ENCODE measurements at places on chromosomes 3 and 15. TPM values are rescaled to one million over a fixed set of nuclear protein-coding genes. Genes with fewer than 3 reads are reported as not detected.

The AGTR1 gene
- 24.7 TPM for total RNA-seq

The GABPB1 gene
- 36.9 TPM for total RNA-seq

DNA sequence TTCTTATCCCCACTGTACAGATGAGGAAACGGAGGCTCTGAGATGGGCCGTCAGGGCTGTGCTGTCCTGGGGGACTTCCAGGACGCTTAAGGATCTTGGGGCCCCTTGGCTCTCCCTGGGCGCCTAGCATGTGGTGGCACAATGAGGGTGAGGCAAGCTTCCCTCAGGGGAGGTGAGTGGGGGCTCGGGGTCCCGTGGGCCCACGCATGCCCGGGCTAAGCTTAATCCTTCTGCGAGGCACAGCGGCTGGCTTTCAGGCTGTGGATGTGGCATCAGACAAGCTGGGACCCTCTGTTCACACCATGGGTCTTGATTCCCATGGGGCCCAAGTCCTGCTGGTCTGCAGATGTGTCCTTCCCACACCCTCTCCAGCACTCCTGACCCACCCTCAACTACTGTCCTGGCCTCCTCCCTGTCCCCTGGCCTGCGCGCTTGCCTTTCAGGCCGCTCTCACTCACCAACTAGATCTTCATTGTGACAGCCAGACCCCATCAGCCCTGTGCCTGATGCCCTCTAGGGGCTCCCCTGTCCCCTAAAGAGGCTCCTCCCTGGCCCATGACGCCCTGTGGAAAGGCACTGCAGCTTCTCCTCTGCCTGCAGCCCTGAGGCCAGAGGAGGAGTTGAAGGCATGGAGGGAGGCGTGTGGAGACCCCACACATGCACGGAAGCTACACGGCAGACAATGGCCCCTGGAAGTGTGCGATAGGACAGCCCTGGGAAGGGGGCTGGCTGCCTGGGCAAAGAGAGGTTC lies 11.3 kb downstream of the DUSP7 start:
- H3K4me1 ChIP-seq = peaks cover 37% of the 10 kb centered on the region
- H3K27ac ChIP-seq = no peak overlapping the region
- H3K27me3 ChIP-seq = no peaks in the 10 kb centered on the region
- no peak overlapping the region for H3K4me3 ChIP-seq

DNA sequence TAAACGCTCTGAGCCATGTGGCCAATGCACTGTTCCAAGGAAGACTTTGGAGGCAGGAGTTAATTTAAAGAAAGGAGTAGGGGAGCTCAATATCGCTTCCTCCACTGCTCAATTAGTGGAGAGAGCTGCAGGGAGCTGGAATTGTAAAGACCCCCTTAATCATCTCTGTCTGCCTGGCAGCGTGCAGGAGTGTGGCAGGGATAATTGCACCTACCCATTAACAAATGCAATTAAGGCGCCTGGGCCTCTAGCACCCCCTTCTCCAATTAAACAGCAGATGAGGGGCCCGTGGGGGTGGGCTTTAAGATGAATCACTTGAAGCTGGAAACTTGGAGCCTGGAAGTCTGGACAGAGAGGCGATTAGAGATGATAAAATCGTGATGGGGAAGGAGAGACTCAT lies 61.7 kb upstream of the GLCE start:
- H3K27ac ChIP-seq = no peak overlapping the region
- DNase-seq = no peak
- H3K4me1 ChIP-seq = no peaks in the 10 kb centered on the region
- H3K36me3 ChIP-seq = no peaks in the 10 kb centered on the region
- no peak overlapping the region for H3K4me3 ChIP-seq

GRCh38 chr3:154244644-154245043 lies 79.6 kb downstream of the DHX36 start:
- no peak overlapping the region for H3K4me3 ChIP-seq
- DNase-seq = no peak
- H3K27me3 ChIP-seq = no peaks in the 10 kb centered on the region

DNA sequence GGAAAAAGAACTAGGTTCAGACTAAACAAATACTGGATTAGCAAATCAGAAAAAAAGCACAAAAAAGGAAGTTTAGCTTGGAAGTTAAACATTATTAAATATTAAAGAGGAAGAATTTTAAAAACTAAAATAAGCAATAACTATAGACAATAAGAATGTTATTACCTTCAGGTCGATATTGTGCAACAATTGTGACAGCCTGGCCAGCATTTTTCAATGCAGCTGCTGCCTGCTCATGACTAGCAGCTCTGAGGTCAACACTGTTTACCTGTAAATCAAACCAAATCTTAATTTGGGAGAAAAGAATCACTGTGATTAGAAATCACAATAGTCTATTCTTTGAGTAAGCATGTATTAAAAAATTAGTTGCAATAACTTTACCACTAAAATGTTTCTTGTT lies 75.1 kb upstream of the MELTF start:
- no peaks in the 10 kb centered on the region for H3K27me3 ChIP-seq
- H3K4me3 ChIP-seq = no peak overlapping the region
- no peak overlapping the region for H3K27ac ChIP-seq
- H3K4me1 ChIP-seq = no peaks in the 10 kb centered on the region

- H3K27ac ChIP-seq = no peak overlapping the region
- H3K4me3 ChIP-seq = no peak overlapping the region
- no peaks in the 10 kb centered on the region for H3K4me1 ChIP-seq
- H3K36me3 ChIP-seq = no peaks in the 10 kb centered on the region
- H3K27me3 ChIP-seq = no peaks in the 10 kb centered on the region
Observed at GRCh38 chr3:128307029-128307633, 153.8 kb downstream of the EEFSEC start.

The ISLR gene
- 34.2 TPM for total RNA-seq

- DNase-seq = no peak
- H3K27ac ChIP-seq = no peak overlapping the region
- H3K4me1 ChIP-seq = no peaks in the 10 kb centered on the region
- H3K27me3 ChIP-seq = no peaks in the 10 kb centered on the region
Observed at GRCh38 chr3:145313751-145314150, 847.2 kb downstream of the PLOD2 start.

GRCh38 chr3:3064297-3064696 lies 45.9 kb downstream of the IL5RA start:
- H3K36me3 ChIP-seq = no peaks in the 10 kb centered on the region
- DNase-seq = no peak
- H3K27ac ChIP-seq = no peak overlapping the region
- H3K4me1 ChIP-seq = no peaks in the 10 kb centered on the region

GRCh38 chr3:111415018-111415417 lies 127.0 kb upstream of the CD96 start:
- no peak for DNase-seq
- H3K27ac ChIP-seq = no peak overlapping the region
- no peaks in the 10 kb centered on the region for H3K4me1 ChIP-seq
- no peak overlapping the region for H3K4me3 ChIP-seq
- no peaks in the 10 kb centered on the region for H3K27me3 ChIP-seq

GRCh38 chr3:66396161-66396760 lies 104.6 kb downstream of the LRIG1 start:
- no peaks in the 10 kb centered on the region for H3K36me3 ChIP-seq
- no peaks in the 10 kb centered on the region for H3K27me3 ChIP-seq
- H3K27ac ChIP-seq = no peak overlapping the region

The LRRC3B gene
- total RNA-seq = not detected

The CHRD gene
- total RNA-seq = 26.5 TPM

DNA sequence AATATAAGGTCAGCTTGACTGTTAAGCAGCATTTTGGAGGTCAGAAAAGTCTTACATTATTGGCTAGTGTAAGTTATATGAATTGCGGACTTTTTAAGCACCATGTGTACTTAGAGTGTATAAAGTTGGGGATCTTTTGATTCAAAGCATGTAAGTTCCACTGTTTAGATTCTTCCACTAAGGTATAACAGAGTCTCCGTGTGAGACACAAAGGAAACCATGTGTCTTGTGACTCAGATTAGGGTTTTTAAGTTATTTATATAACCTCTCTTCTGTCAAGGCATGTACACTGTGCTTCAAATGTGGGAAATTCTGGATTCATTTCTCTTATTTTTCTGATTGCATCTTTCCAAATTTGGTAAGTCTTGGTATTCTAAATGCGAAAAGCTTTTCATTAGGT lies 143.5 kb upstream of the SOX2 start:
- DNase-seq = no peak
- H3K4me1 ChIP-seq = no peaks in the 10 kb centered on the region
- no peaks in the 10 kb centered on the region for H3K27me3 ChIP-seq
- H3K4me3 ChIP-seq = no peak overlapping the region

DNA sequence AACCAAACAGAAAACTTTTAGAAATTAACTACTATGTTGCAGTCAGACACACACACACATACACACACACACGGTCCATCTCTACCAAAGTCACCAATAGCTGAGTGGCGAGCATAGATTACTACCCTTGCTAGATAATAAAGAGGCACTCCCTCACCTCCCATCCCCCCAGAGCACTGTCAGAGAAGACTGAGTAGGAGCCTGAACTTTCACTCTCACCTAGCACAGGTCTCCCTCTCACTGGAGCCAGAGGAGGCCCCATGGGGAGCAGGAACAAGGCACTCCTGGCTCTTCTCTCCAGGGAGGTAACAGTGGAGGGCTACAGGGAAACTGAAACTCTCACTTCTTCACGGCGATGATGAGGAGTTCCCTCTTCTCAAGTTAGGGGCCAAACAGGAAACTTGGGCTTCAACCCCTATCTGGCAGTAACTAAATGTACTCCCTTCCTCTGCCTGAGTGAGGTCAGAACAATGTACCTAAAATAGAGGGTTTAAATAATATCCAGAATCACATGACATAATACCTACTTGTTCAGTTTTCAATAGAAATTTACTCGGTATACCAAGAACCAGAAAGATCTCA lies 975.3 kb upstream of the GBE1 start:
- DNase-seq = no peak
- H3K4me3 ChIP-seq = no peak overlapping the region
- no peaks in the 10 kb centered on the region for H3K4me1 ChIP-seq

DNA sequence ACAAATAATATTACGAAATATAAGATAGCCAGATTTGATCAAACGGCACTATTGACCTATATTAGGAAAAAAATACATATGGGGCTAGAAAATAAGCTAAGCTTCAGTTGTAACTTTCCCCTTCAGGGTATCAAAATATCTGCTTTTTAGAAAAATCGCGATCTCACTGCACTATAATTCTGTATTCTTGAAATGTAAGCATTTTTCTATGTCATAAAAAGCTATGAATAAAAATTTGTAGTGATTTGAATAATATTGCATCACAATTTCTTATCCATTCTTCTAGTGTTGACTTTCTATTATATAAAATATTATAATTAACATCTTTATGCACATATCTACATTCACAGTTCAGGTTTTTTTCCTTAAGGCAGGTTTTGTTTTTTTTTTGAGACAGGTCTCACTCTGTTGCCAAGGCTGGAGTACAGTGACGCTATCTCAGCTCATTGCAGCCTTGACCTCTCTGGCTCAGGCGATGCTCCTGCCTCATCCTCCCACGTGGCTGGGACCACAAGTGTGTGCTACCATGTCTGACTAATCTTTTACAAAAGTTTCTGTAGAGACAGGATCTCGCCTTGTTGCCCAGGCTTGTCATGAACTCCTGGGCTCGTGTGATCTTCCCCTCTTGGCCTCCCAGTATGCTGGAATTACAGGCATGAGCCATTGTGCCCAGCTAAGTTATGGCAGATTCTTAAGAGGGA lies 21.6 kb downstream of the EMC4 start:
- no peak for DNase-seq
- no peak overlapping the region for H3K4me3 ChIP-seq
- H3K4me1 ChIP-seq = no peaks in the 10 kb centered on the region
- no peaks in the 10 kb centered on the region for H3K27me3 ChIP-seq

The LINGO1 gene
- total RNA-seq = 2.0 TPM

- no peaks in the 10 kb centered on the region for H3K27me3 ChIP-seq
- H3K4me1 ChIP-seq = no peaks in the 10 kb centered on the region
- H3K4me3 ChIP-seq = no peak overlapping the region
- no peak for DNase-seq
Observed at GRCh38 chr3:158683230-158683962, 10.9 kb upstream of the LXN start.

DNA sequence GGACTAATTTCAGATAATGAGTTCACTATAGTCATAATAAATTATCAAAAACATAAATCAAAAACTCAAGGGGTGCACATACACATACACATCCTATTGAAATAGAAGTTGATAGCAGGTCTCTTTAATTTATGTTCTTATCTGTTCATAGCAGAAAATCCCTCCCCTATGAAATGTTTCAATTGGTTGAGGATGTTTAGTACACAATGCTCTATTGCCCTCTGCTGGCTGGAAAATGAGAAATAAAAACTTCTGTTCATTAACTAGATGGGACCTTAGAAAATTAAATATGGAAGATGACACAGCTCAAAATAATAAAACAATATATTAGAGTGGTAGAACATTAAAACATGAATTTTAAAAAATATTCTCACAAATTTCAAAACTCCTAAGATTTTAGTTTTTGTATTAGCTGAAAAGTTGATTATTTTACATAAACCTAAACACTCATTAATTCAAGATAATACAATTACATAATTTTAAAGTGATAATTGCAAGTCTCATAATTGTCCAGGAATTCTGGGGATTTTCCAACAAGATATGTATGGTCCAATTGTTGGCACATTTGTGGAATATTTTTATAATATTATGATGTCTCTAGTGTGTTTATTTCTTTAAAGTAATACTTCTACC lies 735.0 kb downstream of the ROBO1 start:
- no peaks in the 10 kb centered on the region for H3K27me3 ChIP-seq
- DNase-seq = no peak

DNA sequence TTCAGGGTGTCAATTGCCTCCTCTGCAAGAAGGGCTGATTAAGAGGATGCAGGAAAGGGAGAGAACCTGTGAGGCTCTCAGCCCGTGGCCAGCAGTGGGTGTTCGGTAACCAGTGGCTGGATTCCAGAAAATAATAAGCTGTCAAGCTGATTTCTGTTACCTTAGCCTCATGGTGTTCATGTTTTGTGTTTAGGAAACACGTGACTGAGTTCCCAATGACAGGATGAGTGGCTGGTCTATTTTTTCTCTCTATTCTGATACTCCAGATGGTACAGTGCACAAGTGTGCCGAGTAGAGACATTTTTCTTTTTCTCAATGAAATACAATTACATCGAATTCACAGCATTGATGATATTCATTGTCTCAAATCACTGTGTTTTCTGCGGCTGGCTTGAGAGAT lies 43.6 kb downstream of the EDEM1 start:
- DNase-seq = no peak
- H3K4me3 ChIP-seq = no peak overlapping the region
- H3K27ac ChIP-seq = no peak overlapping the region
- H3K4me1 ChIP-seq = peaks cover 3% of the 10 kb centered on the region

The FNDC3B gene
- total RNA-seq = 88.8 TPM

All from spleen (tissue), 13 donors.